ENCODE measurements at places on chromosomes 3 and 15.
A peak's percentile ranks its signal among the peaks of the same experiment; 100 is the strongest.

DNA sequence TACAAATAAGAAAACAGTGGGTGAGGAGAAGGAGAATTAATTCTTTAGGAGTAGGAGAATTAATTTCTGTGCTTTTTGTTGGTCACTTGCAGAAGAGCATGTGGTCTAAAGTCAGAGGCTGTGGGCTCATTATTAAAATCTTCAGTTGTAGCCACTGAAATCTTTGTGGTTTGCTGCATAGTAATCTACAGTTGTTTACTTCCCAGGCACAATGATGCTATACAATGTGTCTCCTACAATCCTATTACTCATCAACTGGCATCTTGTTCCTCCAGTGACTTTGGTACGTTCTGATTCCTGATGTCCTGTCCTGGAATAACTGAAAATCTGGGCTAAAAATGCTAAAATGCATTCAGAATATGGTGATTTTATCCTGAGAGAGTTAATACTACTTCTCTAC is 21.0 kb downstream of the IFT122 start:
- DNase-seq, result no peak

GRCh38 chr3:157104928-157105652 is 54.9 kb downstream of the CCNL1 start:
- DNase-seq, result no peak

GRCh38 chr15:93296759-93297500 is 207.9 kb upstream of the RGMA start:
- no peak for DNase-seq

- no peak for DNase-seq
Measured at GRCh38 chr3:161796780-161797179, 300.2 kb downstream of the OTOL1 start.

DNA sequence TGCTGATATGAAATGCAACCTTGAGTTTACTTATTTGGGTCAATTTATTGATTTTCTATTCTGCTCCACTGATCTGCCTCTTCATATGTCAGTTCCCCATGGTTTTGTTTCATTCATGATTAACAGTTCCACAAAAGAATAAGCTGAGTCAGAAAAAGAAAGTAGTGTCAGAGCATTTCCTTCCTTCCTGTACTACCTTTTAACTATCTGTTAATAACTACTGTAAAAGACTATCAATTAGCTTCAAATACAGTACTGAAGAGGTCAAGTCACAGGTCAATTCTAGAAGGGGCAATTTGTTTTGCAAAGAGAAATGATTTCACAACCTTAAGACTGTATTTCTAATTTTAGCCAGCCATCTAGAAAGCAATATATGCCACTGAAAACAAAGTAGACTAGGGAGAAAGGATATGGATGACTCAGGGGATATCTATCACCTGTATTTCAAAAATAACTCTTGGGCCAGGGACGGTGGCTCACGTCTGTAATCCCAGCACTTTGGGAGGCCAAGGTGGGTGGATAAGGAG is 129.5 kb downstream of the TFDP2 start:
- DNase-seq, result no peak

GRCh38 chr15:65392368-65392767 is 14.6 kb upstream of the IGDCC3 start:
- no peak for DNase-seq

DNA sequence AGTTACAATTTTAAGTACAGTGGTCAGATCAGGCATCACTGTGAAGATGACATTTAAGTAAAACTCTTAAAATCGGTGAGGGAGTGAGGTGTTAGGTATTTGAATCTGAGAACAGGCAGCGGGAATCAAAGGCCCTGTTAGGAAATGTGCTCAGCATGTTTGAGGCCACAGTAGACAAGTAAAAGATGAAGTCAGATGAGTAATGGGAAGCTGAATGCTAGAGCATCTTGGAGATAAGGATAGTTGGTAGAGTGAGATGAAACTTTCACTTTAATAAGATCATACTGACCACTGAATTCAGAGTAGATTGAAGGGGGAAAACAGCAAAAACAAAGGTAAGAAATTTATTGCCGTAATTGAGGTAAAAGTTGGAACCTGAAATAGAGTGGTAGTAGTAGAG is 61.6 kb downstream of the DCBLD2 start:
- no peak for DNase-seq

DNA sequence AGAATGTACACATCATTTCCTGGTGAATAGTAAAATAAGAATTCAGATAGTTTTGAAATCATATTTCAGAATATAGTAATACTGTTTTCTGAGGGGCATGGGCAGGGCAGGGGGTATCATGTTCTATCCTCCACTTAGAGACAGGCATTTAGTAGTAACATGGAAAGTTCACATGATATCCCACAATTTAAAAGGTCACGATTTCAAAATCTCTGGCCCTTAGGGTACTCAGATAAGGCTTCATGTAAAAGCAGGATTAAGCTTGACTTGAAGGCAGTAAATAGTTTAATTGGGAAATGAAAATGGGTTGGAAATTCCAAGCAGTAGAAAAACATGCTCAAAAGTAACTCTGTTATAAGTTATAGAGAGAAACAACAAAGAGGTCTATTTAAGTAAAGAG is 353.2 kb upstream of the AGTR1 start:
- no peak for DNase-seq

DNA sequence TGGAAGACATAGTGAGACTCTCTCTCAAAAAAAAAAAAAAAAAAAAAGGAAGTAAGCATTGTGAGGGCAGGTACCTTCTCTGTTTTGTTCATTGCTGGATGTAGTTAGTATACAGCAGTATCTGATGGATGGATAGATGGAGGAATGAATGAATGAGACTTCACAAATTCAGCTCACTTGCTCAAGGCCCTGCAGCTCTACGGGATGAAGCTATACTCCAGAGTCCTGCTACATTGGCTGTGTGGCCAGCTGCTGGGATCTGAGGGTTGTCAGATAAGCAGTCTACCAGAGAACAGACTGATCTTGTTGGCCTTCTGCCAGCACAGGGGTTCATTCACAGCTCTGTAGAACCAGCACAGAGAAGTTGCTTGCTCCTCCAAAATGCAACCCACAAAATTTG is 35.0 kb downstream of the MLH1 start:
- no peak for DNase-seq

DNA sequence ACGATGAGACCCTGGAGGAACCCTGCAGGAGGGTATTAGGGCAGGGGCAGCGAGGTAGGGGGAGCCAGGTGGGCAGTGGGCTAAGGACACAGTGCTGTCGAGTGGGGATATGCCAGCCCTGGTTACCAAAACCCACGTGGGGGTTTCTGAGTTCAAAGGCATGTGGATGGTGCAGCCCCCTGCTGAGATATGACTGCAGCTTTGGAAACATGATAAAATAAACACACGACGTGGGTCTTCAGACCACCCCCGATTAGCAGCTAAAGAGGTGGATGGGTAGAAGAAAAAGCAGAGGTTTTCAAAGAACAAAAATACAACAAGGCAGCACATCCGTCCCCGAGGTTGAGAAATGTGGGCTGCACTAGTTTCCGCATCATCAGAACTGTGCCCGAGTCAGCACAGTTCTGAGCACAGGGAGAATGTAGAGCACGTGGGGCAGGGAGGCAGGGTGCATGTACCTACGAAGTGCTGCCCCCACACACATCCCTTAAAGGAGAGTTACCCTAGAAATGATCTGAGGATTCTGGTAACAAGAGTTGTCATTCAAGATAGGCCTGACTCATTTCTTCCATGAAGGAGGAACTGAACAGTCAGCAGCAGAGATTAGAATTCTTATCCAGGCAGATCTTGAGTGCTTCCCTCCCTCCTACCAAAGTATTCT is 121.3 kb downstream of the RPLP1 start:
- no peak for DNase-seq

GRCh38 chr3:103393395-103394186 is 958.8 kb downstream of the ZPLD1 start:
- no peak for DNase-seq

GRCh38 chr3:138875754-138876664 is 41.3 kb upstream of the PIK3CB start:
- DNase-seq, result no peak

DNA sequence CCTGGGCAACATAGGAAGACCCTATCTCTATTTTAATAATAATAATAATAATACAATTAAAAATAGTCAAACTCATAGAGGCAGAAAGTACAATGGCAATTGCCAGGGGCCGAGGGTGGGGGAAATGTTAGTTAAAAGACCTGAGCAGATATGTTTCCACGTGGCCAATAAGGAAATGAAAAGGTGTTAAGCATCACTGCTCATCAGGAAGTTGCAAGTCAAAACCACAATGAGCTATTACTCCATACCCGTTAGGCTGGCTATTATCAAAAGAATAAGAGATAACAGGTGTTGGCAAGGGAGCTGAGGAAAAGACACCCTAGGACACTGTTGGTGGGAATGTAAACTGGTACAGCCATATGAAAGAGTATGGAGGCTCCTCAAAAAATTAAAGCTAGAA is 60.4 kb upstream of the PRSS50 start:
- DNase-seq, result no peak

DNA sequence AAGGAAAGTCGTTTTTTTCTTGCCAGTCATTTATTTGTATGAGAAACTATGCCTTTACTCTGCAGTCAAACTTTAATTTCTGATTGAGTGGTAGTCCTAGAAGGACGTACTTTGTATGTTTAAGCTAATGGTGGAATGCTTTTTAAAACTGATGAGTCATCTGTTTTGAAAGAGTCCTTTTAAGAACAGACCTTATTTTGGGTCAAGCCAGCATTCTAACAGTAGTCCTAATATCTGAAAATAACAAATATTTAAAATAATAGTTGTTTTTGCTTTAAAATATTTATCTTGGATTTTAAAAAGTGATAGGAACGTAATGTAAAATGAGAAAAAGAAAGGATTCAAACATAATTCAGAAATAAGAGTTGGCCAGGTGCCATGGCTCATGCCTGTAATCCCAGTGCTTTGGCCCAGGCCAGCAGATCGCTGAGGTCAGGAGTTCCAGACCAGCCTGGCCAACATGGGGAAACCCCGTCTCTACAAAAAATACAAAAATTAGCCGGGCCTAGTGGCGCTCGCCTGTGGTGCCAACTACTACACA is 1.3 kb upstream of the LRRC58 start:
- peak; percentile 30 for DNase-seq

- DNase-seq, result no peak
Measured at GRCh38 chr3:42009456-42009855, 47.6 kb upstream of the ULK4 start.

- no peak for DNase-seq
Measured at GRCh38 chr3:22977650-22978289, 225.4 kb upstream of the UBE2E2 start.

All from HS-27A (cell line).